Body of pancreas (tissue), 4 donors: ENCODE measurements at places on chromosomes 7 and 10. TPM values are rescaled to one million over a fixed set of nuclear protein-coding genes. Genes with fewer than 3 reads are reported as not detected.

Gene VPS50
- 9.6 TPM for total RNA-seq

GRCh38 chr10:13390604-13391522, 42.8 kb upstream of the SEPHS1 start:
- peak; percentile 9 for DNase-seq

GRCh38 chr7:98133181-98133580, 26.5 kb downstream of the LMTK2 start:
- no peak for DNase-seq

DNA sequence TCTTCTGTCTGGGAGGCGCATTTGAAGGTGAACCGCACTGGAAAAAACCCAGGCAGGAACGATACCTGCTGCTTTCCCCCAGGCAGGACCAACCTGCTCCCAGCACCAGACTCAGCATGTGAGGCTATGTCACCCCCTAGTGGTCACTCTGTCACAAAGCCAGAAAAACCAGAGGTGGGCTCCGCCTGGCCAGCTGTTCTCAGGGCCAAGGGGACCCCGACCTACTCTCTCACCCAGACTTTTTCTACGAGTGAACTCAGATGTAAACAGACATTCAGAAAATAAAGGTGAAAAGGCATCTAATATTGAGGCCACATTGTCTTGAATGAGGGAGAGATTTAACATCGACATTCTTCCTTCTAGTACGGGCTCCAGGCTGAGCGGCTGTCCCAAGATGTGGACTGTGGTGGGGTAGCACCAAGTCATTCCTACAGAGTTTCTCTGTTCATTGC, 117.3 kb downstream of the PRKAG2 start:
- DNase-seq = peak; percentile 69

DNA sequence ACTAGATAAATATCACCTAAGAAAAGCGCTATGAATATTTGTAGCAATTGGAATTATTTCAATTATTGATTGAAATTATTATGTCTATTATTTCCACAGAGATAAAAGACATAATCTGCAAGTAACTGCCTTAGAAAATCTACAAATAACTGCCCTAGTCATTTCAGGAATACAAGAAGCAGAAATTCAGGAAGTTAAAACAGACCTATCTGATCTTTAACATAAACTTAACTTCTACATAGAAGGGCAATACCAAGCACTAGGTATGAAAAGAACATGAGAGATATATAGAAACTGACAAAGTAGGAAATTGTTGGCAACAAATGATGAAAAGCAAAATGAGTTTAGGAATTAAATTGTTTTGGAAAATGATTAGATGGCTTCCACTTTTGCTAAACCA, 31.8 kb upstream of the AKR1B10 start:
- DNase-seq = no peak

GRCh38 chr7:34900891-34901513, 136.3 kb downstream of the DPY19L1 start:
- DNase-seq = no peak

Gene DNAJC1
- total RNA-seq = 45.7 TPM

Gene PRDX3
- total RNA-seq = 61.7 TPM

- DNase-seq = no peak
Measured at GRCh38 chr7:22601003-22601402, 101.0 kb upstream of the STEAP1B start.

Gene LRRC18
- total RNA-seq = not detected

DNA sequence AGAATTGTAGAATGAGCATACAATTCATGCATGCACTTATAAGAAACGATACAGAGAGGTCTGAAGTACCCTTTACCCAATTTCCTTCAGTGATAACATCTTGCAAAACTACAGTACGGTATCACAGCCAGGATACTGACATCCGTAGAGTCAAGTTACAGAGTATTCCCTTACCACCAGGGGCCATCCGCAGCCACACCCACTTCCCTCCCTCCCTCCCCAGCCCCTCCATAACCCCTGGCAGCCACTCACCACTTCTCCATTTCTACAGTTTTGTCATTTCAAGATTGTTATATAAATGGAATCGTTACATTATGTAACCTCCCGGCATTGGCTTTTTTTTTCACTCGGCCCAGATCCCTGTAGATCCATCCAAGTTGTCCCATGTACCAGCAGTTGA, 113.6 kb upstream of the RET start:
- DNase-seq = no peak

Gene LANCL2
- 4.4 TPM for total RNA-seq

Gene MYO1G
- 3.3 TPM for total RNA-seq

DNA sequence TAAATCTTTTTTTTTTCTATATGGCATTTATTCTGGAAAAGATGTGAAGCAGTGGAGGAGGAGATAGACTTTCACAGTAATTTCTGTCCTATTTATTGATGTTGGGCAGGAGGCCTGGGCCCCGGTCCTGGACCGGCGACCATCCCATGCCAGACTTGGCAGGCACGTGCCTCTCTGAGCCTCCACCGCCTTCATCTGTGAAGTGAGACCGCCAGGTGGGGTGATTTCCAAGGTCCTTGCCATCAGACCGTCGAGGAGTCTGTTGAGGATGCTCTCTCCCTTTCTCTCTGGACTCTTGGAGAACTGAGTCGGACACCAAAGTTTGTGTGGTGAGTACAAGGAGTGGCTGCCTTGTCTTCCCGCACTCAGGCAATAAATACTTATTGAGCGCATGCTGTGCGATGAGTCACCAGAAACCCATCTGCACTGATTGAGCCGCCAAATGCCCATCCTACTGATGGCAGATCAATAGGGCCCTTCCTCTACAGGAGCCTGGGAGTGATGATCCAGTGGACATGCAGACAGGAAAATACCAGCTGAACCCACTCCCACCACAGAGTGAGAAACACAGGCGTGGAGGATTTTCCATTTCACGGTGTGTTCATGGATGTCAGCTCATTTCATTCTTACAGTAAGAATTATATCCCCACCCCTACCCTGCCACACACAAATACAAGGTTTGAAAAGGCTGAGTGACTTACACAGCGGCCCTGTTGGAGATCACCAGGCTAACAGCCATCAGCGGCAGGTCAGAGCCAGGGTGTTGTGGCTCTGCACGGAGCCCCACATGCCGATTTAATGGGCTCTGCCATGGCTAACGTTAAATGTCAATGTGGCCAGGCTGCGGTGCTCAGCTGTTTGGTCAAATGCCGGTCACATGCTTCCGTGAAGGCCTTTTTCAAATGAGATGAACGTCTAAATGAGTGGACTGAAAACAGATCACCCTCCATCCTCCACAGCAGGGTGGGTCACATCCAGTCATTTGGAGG, 11.5 kb upstream of the PRKAG2 start:
- no peak for DNase-seq

DNA sequence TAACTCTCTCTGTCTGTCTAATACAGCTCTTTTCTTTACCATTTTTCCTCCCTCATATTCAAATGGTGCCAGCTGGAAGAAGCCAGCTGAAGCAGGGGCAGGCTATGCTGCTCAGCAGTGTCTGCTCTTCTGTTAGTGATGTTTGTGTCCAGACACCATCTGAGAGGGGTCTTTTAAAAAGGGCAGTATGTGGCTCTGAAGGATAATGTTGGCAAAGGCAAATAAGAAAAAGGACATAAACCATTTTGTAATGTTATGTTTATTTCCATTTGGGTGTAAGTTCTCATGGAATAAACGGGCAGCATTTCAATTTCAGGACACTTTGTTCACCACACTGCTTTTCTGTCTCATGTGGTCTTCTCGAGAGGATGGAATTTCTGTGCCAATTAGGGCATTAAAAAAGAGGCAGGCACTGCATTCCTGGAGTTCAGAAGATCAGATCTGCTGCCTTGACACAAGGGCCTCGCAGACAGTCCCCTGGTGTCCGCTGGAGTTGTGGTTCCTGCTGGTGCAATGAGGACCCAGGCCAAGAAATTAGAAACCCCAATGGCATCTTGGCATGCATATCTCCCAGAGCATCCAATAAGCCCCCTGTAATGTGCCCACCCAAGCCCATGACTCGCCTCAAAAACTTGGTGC, 109.0 kb upstream of the ELMO1 start:
- DNase-seq = no peak

Gene RASA4B
- 5.3 TPM for total RNA-seq

Gene ARMC3
- 0.33 TPM for total RNA-seq

GRCh38 chr10:93503075-93503474, 6.7 kb downstream of the CEP55 start:
- DNase-seq = no peak
